ENCODE measurements at places on chromosomes 16 and 17. TPM values are rescaled to one million over a fixed set of nuclear protein-coding genes. Genes with fewer than 3 reads are reported as not detected.

- H3K36me3 ChIP-seq: no peaks in the 10 kb centered on the region
- DNase-seq: no peak
- H3K4me1 ChIP-seq: no peaks in the 10 kb centered on the region
- H3K27ac ChIP-seq: no peak overlapping the region
- no peak overlapping the region for H3K4me3 ChIP-seq
Observed at GRCh38 chr16:85707528-85708095, 18.9 kb upstream of the GINS2 start.

- H3K4me3 ChIP-seq: no peak overlapping the region
- H3K4me1 ChIP-seq: no peaks in the 10 kb centered on the region
- no peaks in the 10 kb centered on the region for H3K36me3 ChIP-seq
- H3K27ac ChIP-seq: no peak overlapping the region
- no peak for DNase-seq
- H3K27me3 ChIP-seq: no peaks in the 10 kb centered on the region
Observed at GRCh38 chr16:86673090-86673955, 95.0 kb downstream of the FOXL1 start.

- H3K27me3 ChIP-seq: no peaks in the 10 kb centered on the region
- DNase-seq: no peak
- no peak overlapping the region for H3K4me3 ChIP-seq
Observed at GRCh38 chr17:31583772-31584356, 192.4 kb downstream of the RAB11FIP4 start.

DNA sequence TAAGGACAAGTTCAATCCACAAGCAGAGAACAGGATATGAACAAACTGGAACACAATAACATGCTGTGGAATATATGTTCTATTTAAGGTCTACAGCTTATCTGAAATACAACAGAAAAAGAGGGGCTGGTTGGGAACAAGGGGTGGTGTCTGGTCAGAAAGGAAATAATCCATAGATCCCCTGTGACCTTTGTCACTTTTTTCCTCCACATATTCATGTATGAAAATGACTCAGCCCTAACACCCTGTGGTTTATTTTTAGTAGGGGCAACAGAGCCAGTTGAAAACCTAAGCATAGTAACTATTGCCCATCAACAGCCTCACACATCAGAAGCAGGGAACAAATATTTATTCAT is 12.3 kb upstream of the SPAG9 start:
- H3K27ac ChIP-seq: no peak overlapping the region
- no peaks in the 10 kb centered on the region for H3K36me3 ChIP-seq
- no peaks in the 10 kb centered on the region for H3K4me1 ChIP-seq
- H3K27me3 ChIP-seq: no peaks in the 10 kb centered on the region
- no peak for DNase-seq

DNA sequence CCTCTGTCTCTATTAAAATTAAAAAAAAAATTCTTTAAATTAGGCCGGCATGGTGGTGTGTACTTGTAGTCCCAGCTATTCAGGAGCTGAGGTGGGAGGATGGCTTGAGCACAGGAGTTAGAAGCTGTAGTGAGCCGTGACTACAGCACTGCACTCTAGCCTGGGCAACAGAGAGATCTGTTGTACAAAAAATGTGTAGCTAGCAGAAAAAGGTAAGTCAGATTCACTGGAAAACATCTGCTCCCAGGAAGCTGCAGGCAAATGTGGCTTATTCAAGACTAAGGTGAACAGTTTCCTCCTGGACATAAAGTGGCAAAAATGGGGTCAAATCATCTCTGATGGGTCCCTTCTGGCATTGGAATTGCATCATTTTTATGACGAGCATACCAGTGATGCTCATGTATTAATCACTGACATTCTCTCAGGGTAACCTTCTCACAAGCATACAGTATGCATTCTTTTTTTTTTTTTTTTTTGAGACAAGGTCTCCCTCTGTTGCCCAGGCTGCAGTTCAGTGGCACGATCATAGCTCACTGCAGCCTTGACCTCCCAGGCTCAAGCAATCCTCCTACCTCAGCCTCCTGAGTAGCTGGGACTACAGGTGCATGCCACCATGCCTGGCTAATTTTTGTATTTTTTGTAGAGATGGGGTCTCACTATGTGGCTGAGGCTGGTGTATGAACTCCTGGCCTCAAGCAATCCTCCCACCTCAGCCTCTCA is 48.7 kb downstream of the CPPED1 start:
- H3K4me1 ChIP-seq: peaks cover 4% of the 10 kb centered on the region
- no peak for DNase-seq
- no peaks in the 10 kb centered on the region for H3K36me3 ChIP-seq

DNA sequence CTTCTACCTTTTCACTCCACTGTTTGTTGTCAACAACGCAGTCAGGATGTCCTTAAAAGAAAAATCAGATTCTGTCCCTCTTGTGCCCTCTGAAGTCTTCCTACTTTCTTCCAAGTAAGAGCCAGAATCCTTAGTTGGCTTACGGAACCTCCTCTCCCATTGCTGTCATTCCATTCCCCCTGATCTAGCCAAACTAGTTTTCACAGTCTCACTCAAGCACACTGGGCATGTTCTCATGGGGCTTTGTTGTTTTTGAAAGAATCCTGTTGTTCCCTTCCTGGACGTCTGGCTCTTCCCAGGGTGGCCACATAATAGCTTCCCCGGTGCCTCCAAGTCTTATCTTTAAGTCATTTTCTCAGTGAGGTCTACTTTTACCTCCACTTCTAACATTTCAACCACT is 158.6 kb upstream of the ELAC2 start:
- H3K27me3 ChIP-seq: no peaks in the 10 kb centered on the region
- no peaks in the 10 kb centered on the region for H3K4me1 ChIP-seq
- no peak overlapping the region for H3K4me3 ChIP-seq
- no peak for DNase-seq
- no peaks in the 10 kb centered on the region for H3K36me3 ChIP-seq
- no peak overlapping the region for H3K27ac ChIP-seq

DNA sequence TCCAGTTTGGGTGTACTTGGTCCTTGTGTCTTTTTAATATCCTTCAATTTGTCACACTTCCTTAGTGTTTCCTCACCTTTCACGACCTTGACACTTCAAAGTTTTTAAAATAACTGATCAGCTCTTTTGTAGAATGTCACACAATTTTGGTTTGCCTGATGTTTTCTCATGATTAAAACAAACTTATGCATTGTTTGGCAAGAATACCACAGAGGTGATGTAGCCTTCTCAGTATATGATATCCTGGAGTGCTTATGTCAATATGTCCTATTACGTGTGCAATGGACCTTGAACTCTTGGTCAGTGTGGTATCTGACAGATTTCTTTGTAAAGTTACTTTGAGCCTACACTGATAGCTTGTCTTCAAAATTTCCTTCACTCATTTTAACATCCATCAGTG is 297.4 kb downstream of the CNTNAP4 start:
- H3K27me3 ChIP-seq: no peaks in the 10 kb centered on the region
- H3K27ac ChIP-seq: no peak overlapping the region
- no peak for DNase-seq

DNA sequence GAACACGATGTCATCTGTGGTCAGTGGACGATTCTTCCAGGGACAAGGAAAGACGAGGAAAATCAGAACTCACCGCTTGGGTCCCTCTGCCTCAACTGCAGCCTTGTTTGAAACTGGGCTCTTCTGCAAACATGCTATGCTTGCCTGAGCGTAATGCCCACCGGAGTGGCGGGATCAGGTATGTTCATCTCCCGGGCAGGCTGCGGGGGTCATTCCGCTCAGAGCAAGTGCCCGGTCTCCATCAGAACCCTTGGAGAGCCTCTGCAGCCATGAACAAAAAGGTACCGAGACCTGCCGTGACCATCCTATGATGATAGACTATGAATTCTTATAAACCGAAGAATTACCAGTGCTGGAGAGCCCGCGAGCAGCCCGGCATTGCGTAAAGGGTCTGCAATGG is 64.5 kb upstream of the DNAH17 start:
- no peak overlapping the region for H3K4me3 ChIP-seq
- H3K4me1 ChIP-seq: peaks cover 9% of the 10 kb centered on the region
- H3K27me3 ChIP-seq: no peaks in the 10 kb centered on the region
- H3K36me3 ChIP-seq: no peaks in the 10 kb centered on the region
- DNase-seq: no peak
- no peak overlapping the region for H3K27ac ChIP-seq

GRCh38 chr16:58419241-58419990 is 27.1 kb downstream of the GINS3 start:
- no peaks in the 10 kb centered on the region for H3K4me1 ChIP-seq
- DNase-seq: no peak
- H3K4me3 ChIP-seq: no peak overlapping the region
- no peaks in the 10 kb centered on the region for H3K27me3 ChIP-seq
- H3K27ac ChIP-seq: no peak overlapping the region

DNA sequence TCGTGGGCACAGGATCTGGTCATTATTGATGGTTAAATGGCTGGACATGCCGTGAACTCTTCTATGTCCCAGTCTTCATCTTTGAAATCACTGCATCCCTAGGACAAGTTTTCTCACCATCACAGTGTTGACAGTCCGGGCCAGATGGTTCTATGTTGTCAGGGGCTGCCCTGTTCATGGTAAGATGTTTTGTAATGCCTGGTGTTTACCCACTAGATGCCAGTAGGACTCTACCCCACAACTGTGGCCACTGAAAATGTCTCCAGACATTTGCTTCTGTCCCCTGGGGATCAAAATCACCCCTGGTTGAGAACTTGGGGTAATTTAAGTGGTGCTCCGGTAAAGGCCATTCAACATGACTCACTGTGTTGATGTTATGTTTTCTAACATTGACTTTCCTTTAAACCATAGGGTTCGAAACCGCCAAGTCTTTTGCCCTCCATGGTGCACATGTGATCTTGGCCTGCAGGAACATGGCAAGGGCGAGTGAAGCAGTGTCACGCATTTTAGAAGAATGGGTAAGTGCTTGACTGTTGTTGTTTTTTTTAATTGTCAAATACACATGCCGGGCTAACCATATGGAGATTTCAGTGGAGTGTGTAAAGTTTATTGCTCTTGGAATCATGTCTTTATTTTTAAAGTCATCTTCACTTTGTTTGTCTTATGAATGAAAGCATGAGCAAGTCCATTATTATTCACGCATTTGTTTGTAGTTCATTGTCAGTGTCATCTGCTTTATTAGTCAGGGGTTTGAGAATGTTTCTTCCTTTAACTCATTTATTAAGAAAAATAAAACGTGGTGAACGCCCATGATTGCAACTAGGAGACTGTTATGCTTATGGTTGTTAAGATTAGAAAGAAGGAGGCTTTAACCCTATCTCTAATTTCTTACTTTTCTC is 64.6 kb downstream of the WWOX start:
- H3K27ac ChIP-seq: no peak overlapping the region
- H3K36me3 ChIP-seq: no peaks in the 10 kb centered on the region
- no peaks in the 10 kb centered on the region for H3K4me1 ChIP-seq
- H3K27me3 ChIP-seq: no peaks in the 10 kb centered on the region

DNA sequence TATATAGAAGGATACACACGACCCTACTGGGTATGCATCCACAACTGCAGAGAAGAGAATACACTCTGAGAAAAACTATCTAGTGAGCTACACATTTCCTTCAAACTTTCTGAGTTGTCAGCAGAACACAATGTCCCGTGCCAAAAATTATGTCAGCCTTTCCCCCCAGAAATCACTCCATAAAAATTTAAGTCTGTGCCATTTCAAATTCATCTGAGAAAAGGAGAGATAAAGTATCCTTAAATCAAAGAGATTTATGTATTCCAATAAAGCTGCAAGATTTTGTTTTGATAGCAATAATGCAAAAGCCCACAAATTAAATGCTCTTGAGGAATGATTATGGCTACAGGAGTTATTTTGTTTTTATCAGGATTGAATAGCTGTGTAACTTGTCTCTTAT is 760.1 kb downstream of the CDH11 start:
- H3K36me3 ChIP-seq: no peaks in the 10 kb centered on the region
- no peaks in the 10 kb centered on the region for H3K4me1 ChIP-seq
- H3K27ac ChIP-seq: no peak overlapping the region
- H3K4me3 ChIP-seq: no peak overlapping the region

DHODH gene
- 6.6 TPM for polyA plus RNA-seq

DNA sequence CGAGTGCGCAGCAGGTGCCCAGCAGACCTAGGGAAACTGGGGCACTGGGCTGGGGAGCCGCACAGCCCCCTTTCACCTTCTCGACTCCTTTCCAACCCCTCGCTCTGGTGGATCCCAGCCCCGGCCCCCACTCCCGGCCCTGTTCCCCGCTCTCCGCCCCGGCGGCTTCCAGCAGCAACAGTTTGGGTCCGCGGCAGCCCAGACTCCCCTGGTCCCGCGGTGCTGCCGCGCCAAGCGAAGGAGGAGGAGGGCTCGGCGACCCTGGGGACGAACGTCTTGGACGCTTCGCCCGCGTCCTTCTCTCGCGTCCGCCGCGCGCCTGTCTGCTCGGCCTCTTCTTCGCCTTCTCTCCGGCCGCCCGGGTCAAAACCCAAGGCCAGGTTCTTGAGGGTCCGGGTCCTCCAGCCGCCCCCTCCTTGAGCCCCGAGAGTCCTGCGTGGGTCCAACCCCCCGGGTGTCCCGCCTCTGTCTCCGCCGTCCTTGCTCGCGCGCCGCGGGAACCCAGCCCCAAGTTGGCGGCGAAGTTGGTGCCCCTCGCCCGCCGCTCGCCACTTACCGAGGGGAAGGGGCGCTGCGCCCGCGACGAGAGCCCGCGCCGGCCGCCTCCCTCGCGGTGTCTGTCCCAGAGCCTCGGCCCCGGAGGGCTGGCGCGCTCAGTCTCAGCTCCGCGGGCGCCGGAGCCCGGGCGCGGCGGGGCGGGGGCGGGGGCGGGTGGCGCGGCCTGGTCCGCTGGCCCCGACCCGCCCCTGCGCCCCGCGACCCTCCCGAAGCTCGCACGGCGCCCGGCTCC is 1.4 kb upstream of the GRIN2C start:
- H3K27me3 ChIP-seq: peaks cover 12% of the 10 kb centered on the region
- H3K27ac ChIP-seq: no peak overlapping the region
- no peak overlapping the region for H3K4me3 ChIP-seq
- DNase-seq: no peak
- no peaks in the 10 kb centered on the region for H3K36me3 ChIP-seq

DNA sequence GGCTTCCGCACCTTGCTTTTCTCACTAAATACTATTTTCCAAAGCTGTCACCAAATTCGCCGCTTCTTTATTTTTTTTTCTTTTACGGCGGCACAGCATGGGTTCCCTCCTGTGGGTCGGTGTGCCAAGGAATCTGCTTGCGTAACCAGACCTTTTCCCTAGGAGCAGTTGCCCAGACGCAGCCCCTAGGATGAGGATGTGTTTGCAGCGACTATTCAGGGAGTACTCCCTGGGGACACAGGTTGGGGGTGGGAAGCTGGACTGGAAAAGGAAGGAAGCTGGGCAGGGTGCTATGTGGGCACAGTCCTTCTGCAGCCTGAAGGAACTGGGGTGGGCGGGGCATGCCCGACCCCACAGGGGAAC is 49.0 kb upstream of the ZCCHC14 start:
- H3K4me3 ChIP-seq: no peak overlapping the region
- no peaks in the 10 kb centered on the region for H3K4me1 ChIP-seq

- DNase-seq: no peak
- peaks cover 52% of the 10 kb centered on the region for H3K36me3 ChIP-seq
- peaks cover 7% of the 10 kb centered on the region for H3K4me1 ChIP-seq
- no peak overlapping the region for H3K4me3 ChIP-seq
Observed at GRCh38 chr16:24188021-24188542, 68.1 kb upstream of the CACNG3 start.

CES5A gene
- not detected for polyA plus RNA-seq

GRCh38 chr16:27781195-27781524 is 231.2 kb downstream of the KATNIP start:
- no peaks in the 10 kb centered on the region for H3K4me1 ChIP-seq
- no peak for DNase-seq
- no peaks in the 10 kb centered on the region for H3K27me3 ChIP-seq
- H3K4me3 ChIP-seq: no peak overlapping the region
- no peaks in the 10 kb centered on the region for H3K36me3 ChIP-seq

- peaks cover 15% of the 10 kb centered on the region for H3K4me1 ChIP-seq
- no peak overlapping the region for H3K4me3 ChIP-seq
- H3K36me3 ChIP-seq: no peaks in the 10 kb centered on the region
- H3K27ac ChIP-seq: no peak overlapping the region
- H3K27me3 ChIP-seq: no peaks in the 10 kb centered on the region
Observed at GRCh38 chr17:38958326-38958725, 8.9 kb downstream of the FBXO47 start.

CCL7 gene
- not detected for polyA plus RNA-seq

All from CD4-positive, CD25-positive, alpha-beta regulatory T cell (primary cell).